ENCODE measurements at places on chromosomes 1 and 21.

GRCh38 chr1:75475696-75476095 lies 135.2 kb downstream of the SLC44A5 start:
- DNase-seq = no peak

GRCh38 chr1:46718727-46719622 lies at the start of gene EFCAB14:
Gene EFCAB14, minus strand, starts transcription at chr1:46719114. Its CDS starts 1,027 bp downstream, at chr1:46718087.
- DNase-seq = peak; percentile 86

GRCh38 chr21:35724156-35724555 lies 336.2 kb downstream of the SETD4 start:
- DNase-seq = no peak

- no peak for DNase-seq
Measured at GRCh38 chr21:38561205-38561604, 62.9 kb upstream of the ERG start.

DNA sequence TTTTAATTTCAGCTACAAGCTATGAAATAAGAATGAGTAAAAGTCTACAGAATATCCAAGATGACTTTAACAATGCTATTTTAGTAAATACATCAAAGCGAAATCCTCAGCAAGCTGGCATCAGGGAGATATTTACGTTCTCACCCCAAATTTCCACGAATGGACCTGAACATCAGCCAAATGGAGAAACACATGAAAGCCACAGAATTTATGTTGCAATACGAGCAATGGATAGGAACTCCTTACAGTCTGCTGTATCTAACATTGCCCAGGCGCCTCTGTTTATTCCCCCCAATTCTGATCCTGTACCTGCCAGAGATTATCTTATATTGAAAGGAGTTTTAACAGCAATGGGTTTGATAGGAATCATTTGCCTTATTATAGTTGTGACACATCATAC lies 13.7 kb upstream of the CLCA1 start:
- DNase-seq = no peak

GRCh38 chr1:4447778-4448420 lies 206.5 kb upstream of the AJAP1 start:
- DNase-seq = no peak

GRCh38 chr1:76759171-76759860 lies 108.0 kb upstream of the ST6GALNAC5 start:
- no peak for DNase-seq

DNA sequence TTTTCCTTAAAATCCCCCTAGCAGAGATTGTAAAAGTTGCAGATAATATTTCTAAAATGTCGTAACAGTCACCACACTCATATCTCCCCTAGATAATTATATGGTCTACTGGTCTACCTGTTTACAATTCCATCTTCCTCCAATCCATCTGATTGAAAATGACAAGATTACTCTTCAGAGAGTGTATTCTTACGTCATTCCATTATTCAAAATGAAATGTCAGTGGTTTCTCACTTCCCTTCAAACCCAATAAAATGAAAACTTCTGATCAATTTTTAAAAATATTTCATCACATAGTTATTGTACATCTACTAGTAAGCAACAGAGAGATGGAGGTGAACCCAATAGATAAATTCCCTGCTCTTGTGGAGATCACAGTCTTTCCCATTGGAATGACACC lies 202.2 kb upstream of the C8B start:
- no peak for DNase-seq

DNA sequence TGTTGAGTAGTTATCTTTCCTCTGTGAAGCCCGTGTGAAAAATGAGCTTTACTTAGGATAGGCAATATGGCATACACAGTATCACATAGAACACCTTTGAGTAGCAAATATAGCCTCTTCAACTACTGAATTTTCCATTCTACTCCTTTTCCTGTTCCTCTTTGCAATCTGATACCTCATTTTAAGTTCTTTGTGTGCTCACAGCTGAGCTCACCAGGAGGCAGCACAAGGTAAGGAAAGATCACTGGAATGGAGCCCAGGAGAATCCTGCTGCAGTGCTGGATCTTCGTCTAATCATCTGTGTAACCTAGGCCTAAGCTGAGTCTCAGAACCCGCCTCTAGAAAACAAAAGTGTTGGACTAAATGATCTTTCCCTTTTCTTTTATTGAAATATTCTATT lies 171.0 kb downstream of the LRRC40 start:
- DNase-seq = peak; percentile 64

DNA sequence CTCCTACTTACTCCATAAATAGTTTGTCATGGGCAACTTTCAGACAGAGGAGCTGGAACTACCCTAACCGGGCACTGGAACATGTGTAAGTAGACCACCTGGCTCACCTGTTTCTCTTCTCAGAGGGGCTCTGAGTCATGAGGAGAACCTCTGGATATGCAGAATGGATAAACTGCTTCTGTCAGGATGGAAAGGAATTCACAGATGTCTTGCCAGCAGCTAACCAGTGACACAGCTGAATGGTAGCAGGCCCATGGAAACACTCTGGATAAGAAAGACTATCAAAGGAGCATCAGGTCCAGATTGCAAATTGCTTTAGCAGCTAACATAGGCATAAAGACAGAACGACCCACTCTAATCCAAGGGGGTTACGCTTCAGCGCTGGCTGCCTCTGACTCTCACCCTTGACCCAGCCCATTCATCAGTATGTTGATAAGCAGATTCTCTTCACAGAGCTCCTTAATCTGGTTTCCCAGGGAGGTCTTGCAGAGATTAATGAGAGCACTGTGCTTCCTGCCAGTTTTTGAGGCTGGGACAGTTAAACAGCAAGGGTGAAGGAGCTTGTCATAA lies 54.2 kb downstream of the HIVEP3 start:
- DNase-seq = peak; percentile 41

GRCh38 chr1:205045146-205045545 lies 2.1 kb downstream of the CNTN2 start:
- peak; percentile 4 for DNase-seq

DNA sequence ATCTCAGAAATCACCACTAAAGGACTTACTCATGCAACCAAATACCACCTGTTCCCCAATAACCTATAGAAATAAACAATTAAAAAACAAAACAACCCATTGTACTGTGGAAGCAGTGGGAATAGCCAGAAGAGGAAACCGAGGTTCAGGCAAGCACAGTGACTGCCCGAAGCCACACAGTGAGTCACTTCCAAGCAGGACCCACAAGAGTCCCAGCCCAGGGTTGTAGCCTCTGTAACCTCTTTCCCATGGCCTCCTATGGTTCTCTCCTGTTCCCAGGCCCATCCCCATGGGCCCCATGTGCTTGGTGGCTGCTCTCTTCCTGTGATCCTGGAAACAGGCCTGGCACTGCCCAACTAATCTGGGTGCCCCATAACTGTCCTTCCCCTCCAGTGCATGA lies 29.0 kb upstream of the HTR1D start:
- DNase-seq = no peak

DNA sequence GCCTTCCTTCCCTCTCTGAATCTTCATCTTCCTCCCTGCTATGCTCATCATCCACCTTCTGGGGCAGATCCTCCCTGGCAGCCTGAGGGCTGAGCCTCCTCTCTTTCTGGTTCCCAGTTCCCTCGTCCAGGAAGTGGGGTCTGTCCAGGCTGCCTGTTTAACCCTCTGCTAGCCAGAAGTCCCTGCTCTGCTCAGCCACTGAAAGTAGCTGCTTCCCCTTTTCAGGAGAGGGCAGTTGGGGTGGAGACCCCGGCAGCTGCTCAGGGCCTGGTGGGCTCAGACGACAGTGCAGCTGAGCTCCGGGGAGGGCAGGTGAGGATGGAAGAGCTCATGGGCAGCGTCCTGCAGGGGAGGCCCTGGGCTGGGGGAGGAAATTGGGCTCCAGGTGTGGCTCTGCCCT lies 43.1 kb upstream of the ETV3 start:
- no peak for DNase-seq

GRCh38 chr1:198467907-198468306 lies 72.6 kb downstream of the ATP6V1G3 start:
- DNase-seq = peak; percentile 64

- DNase-seq = no peak
Measured at GRCh38 chr1:236979149-236979900, 24.9 kb downstream of the MT1HL1 start.

DNA sequence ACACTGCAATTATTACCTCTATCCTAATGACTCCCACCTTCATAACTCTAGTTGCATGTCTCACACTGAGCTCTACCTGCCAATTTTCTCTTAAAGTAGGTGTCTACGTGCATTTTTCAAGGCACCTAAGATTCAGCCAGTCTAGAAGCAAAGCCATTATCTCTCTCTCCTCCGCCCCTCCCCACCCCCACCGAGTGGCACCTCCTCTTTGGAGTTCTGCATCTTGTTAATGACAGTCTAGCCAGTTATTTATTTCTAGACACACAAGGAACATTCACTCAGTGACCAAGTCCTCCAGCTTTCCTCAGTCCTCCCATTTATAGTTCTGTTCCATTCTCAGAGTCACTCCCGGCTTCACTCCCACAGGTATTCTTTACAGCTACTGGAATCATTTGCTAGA lies 47.6 kb downstream of the ASTN1 start:
- no peak for DNase-seq

DNA sequence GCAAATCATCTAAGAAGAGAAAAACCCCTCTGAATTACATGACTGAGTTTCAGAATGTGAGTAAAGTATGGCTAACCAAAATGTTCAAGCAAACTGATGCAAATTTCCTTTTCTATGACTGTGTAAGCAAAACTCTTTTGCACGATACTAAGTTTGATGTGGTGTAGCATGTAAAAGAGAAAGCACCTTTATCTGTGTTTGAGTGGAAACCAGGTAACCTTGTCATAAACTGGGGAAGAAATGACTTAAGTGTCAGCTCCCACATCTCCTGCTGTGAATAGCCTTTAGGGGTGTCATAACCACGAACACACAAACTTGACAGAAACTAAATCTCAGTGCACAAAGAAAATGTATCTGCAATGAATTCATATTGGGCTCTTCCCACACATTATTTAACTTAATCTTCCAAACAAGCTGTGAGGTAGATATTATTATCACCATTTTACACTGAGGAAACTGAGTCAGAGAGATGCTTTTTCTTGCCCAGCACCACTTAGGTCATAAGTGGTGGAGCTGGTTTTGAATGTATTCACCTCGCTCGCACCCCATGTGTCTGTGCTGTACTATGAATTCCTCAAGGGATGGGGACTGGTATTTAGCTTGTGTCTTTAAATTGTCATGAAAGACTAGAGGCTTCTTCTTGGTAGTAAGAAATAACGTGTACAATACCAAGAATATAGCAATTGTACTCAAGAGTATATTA lies 32.9 kb upstream of the IL12RB2 start:
- DNase-seq = no peak

- no peak for DNase-seq
Measured at GRCh38 chr21:21213297-21213696, 215.1 kb downstream of the NCAM2 start.

DNA sequence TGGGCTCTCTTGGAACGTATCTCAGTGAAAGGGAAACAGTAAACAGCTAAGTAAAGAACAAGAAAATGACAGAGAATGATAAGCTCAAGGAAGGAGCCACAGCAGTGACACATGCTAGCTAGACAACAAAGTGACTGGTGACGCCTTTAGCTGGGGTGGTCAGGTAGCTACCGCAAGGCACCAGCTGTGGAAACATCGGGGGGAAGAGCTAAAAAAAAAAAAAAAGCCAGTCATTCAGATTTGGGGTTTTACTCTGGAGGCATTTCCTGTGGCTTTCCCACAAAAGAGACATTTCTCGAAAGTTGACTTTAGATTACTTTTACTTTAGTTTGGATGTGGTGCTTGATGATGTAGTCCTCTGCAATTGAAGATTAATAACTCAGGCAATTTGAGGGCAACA lies 2.1 kb downstream of the FHAD1 start:
- no peak for DNase-seq

- peak; percentile 90 for DNase-seq
Measured at GRCh38 chr21:35204850-35205541, 155.9 kb upstream of the RUNX1 start.

GRCh38 chr1:154276797-154277196 lies 4.4 kb downstream of the HAX1 start:
- no peak for DNase-seq

DNA sequence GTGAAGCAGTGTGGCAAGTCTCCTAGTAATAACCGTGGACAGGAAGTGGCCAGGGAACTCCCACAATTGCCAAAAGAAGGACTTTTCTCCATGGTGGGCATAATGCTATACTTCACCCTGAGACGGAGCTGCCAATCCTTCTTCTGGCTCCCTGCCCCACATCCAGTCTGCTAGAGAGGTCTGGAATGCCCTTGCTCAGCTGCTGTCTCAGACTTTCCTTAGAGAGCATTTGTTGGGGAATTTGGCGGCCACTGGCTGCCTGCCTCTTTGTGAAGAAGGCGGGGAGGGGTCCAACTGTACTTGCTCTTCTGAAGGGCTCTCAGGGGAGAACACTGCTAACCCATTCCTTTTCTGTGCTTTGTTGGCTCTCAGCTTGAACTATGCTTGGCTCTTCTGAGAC lies 123.7 kb upstream of the EDN2 start:
- peak; percentile 67 for DNase-seq

DNA sequence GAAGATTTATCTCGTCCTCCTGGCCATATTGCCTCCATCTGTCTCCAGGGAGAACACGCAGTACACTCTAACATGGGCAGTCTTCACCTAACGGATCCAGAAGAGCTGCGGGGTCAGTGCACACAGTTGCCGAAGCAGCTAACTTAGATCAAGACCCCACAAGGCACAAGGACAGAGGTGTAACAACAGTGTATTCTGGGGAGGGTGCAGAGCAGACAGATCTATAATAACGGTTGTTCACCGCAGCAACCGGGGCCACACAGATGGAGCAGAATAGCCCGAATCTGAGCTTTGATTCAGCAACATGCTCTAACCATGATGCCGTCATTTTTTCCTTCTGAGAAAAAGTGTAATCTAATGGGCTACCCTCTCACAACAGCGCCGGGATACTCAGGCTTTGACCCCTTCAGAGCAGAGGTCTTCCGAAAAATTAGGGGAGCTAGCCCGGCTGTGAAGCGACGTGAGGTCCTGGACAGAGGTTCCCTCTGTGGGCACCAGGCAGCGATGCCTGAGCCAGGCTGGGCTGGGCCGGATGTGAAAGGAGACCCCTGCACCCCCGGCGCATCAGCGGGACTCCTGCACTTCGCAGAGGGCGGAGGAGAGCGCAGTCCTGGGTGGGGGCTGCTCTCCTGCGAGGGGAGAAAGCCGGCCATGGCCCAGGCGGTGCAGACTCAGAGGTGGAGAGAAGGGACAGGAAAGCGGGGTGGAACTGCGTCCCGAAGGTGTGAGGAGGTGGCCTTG lies 57.5 kb downstream of the BCL9 start:
- no peak for DNase-seq

DNA sequence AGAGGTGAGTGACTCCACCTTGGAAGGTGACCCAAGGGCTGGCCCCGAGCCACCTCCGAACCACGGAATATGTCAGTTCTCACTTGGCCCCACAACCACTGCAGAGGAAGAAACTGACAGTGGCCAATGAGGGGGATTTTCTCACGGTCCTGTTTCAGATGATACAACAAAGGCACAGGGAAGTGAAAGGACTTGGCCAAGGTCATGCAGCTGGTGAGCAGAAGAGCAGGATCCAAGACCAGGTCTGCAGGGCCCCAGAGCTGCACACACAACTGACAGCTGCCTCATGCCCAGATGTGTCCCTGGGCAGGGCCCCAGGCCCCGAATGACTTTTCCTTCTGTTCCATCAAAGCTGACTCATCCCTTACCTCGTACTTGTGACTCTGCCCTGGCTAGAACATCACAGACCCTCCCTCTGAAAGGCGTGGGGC lies 25.8 kb upstream of the EVA1B start:
- DNase-seq = peak; percentile 29

Data from AG10803 (cell line).